ENCODE measurements at places on chromosomes 1 and 21.

GRCh38 chr1:226692051-226692792, 46.9 kb downstream of the ITPKB start:
- DNase-seq: no peak

DNA sequence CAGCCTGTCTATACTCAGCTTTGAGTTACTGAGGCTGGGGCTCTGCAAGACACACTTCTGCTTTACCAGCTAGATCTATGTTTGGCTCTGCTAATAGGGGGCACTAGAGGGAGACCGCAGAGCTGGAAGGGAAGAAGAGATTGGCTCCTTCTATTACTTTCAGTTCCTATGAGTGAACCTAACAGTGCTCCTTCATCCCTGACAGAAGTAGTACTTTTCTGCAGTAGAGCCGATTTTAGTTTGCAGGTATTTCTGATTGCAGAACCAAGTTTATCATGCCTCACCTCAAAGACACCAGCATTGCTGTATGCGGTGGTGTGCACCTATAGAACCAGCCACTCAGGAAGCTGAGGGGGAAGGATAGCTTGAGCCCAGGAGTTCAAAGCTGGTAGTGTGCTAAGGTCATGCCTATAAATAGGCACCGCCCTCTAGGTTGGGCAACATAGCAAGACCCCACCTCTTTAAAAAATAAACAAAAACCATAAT, 5.7 kb upstream of the ZDHHC18 start:
- DNase-seq: no peak

DNA sequence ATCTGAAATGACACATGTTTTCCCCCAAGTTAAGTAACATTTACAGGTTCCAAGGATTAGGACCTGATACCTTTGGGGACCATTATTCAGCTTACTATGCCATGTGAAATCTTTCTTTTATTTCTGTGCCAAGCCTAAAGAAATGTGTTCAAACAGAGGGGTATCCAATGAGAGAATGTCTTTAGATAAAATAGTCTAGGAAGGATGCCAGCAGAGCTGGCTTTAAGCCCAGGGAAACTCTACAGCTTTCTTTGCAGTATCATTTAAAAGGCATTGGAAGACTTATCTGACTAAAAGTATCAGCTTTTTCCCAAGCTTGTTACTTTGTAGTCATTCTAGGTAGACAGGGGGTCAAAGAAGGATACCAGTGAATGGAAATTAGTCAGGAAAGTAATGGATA, 860.4 kb downstream of the PLA2G4A start:
- DNase-seq: no peak

- no peak for DNase-seq
Measured at GRCh38 chr1:19476450-19477190, 8.7 kb downstream of the CAPZB start.

- no peak for DNase-seq
Measured at GRCh38 chr1:36885540-36886357, 148.6 kb downstream of the GRIK3 start.

- DNase-seq: no peak
Measured at GRCh38 chr1:32927441-32927840, 26.3 kb upstream of the TMEM54 start.

DNA sequence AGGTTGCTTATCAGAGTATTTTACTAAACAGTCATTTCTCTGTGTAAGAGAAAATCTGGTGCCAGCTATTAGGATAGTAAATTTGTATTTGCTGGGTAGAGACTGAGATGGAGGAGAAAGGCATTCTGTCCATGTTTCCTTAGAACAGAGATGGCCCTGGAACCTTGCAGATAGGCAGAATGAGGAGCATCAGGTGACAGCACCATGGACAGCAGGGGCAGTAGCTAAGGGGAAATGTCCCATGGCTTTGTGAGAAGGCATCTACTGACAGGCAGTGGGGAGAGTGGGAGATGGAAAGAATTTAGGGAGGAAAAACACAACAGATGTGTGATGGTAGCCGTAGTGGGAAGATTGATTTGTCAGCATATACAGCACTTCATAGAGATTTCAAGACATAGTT, 105.0 kb downstream of the PRRX1 start:
- DNase-seq: no peak

GRCh38 chr1:1764876-1765470, 13.3 kb downstream of the NADK start:
- no peak for DNase-seq

DNA sequence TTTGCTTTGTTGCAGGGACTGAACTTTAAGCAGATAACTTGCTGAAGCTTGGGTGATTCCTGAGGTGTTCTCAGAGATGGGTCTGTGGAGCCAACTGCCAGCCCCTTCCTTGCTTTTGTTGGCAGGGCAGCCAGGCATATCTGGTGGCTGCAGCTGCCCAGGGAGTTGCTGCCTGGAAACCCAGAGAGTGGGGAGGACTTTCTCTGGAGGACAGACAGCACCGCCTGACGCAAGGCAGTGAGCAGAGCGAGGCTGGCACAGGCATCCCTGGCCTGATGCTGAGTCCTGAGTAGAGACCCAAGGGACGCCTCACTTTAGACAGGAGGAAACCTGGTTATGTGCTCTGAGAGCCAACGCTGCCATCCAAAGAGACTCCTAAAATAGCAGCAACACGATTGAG, 9.8 kb upstream of the OLFML2B start:
- DNase-seq: no peak

GRCh38 chr1:114062477-114063099, 83.3 kb downstream of the OLFML3 start:
- DNase-seq: no peak

GRCh38 chr21:45138199-45139002, 64.0 kb downstream of the ADARB1 start:
- peak; percentile 52 for DNase-seq

Measured in T follicular helper cell (primary cell).